ENCODE measurements at places on chromosomes 5 and 9. TPM values are rescaled to one million over a fixed set of nuclear protein-coding genes. Genes with fewer than 3 reads are reported as not detected.

Gene C9orf43
- total RNA-seq: 0.55 TPM

Gene PLCXD3
- total RNA-seq: 1.6 TPM

Gene CFAP157
- 0.28 TPM for total RNA-seq

Gene CARTPT
- not detected for total RNA-seq

Gene NTRK2
- 3.5 TPM for total RNA-seq

Gene SLC22A4
- total RNA-seq: 13.4 TPM

Gene BNC2
- 192 TPM for total RNA-seq

Gene FOXD1
- total RNA-seq: not detected

Gene HSPB3
- 4.6 TPM for total RNA-seq

Gene PIGO
- total RNA-seq: 32.9 TPM

- DNase-seq: no peak
These were observed 543.1 kb upstream of the RIOK2 start for GRCh38 chr5:97726106-97726505.

DNA sequence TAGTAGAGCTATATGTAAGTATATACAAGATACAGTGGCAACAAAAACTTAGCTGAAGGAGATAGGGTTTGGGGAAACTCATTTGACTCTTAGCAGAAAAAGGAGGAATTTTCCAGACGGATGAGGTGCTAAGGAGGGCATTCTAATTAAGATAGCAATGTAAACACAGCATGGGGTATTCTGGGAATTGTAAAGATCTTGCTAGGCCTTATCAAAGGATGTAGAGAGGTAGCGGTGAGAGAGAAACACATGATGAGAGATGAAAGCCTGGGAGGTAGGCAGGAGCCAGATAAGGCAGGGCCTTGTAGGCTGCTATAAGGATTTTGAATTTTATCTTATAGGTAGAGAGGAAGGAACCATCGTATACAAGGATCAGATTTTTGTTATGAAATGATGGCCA, 106.6 kb upstream of the KCNN2 start:
- no peak for DNase-seq

DNA sequence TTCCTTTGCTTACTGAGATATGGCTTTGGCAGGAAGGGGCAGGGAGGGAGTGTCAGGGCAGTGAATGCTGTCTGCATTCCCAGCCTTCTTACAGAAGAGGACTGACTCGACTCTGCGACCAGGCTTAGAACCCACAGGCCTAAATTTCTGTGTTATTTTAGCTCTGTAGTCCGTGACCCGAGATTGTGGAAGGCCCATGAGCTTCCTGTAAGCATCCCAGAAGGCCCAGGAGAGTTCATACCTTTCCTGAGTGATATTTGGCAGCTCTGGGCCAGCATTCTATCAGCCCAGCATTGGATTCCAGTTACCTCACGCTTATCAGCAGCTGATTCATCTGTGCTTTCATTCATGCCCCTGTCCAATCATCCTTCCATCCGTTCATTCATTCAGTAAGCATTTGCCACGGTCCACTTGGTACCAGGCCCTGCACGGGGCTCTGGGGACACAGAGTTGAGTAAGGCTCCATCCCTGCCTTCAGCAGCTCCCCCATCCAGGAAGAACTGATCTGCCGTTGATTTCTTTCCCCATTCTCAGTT, 28.2 kb upstream of the RPL26L1 start:
- no peak for DNase-seq

GRCh38 chr5:53603009-53603687, 42.7 kb downstream of the NDUFS4 start:
- DNase-seq: no peak

- no peak for DNase-seq
These were observed 20.6 kb upstream of the SCAMP1 start for GRCh38 chr5:78339617-78340436.

- no peak for DNase-seq
These were observed 63.3 kb upstream of the DPYSL3 start for GRCh38 chr5:147573211-147573610.

DNA sequence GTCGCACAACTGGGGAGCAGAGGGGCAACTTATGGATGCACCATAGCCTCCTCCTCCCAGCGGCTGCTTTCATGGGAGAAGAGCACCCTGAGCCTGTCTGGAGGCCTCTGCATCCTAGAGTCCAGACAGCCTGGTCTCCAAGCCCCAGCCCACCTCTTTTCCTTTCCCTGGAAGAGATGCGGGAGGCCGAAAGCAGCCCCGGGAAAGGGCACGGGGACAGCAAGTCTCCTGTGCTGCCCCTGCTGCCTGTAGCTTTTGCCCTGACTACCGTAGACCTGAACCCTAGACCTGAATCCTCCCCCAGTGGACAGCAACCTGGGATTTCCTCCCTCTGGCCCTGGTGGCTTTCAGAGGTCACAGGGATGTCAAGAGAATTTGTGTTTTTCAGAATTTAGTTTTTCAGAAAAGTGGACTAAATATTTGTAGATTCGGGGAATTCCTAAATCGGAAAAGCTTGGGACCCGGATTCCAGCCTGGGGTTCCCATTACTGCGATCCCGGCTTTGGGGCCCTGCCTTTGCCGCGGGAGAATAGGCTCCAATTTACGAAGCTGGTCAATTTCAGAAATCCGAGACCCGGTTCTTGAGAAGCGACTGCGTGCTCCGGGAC, 4.3 kb upstream of the PITX1 start:
- no peak for DNase-seq

- no peak for DNase-seq
These were observed 177.1 kb downstream of the CPLANE1 start for GRCh38 chr5:37071901-37072581.

GRCh38 chr5:14212838-14213237, 69.7 kb downstream of the TRIO start:
- no peak for DNase-seq

GRCh38 chr9:79131246-79131774, 440.5 kb upstream of the TLE4 start:
- DNase-seq: no peak

GRCh38 chr5:38780945-38781344, 64.9 kb upstream of the OSMR start:
- no peak for DNase-seq

GRCh38 chr5:72790186-72790585, 26.3 kb upstream of the TNPO1 start:
- no peak for DNase-seq

DNA sequence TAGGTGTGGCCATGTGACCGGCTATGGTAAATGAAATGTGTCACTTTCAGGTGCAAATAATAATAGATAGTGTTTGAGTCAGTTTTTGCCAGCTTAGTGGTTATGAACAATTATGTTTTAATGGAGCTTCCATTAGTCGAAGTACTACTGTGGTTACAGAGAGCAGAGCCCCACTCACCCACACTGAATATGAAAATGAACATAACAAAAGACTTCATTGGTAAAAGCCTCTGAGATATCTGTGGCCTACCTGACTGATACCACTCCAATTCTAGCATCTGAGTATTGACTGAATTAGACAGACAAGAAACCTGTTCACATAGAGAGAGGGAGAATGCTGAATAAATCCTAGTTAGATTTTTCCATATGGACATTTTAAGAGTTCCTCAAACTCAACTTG, 405.6 kb downstream of the BRINP1 start:
- no peak for DNase-seq

- no peak for DNase-seq
These were observed 139.6 kb downstream of the RASEF start for GRCh38 chr9:82923092-82923911.

DNA sequence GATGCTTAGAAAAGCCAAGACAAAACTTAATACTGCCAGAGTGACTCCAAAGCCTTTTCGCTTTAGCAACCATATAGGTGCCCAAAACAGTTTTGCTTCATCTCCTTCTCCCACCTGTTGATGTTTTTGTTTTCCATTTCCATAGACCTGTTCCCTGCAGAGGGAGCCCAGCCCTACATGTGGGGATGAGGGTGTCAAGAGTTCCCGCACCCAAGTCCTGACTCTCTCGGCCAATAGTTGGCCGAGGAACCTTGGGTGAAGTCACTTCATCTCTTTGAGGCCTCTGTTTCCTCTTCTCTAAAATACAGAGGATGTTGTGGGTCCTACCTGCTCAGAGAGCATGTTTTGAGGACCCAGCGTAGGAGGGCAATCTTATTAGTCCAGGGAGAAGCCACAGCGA, 38.5 kb upstream of the LCP2 start:
- no peak for DNase-seq

DNA sequence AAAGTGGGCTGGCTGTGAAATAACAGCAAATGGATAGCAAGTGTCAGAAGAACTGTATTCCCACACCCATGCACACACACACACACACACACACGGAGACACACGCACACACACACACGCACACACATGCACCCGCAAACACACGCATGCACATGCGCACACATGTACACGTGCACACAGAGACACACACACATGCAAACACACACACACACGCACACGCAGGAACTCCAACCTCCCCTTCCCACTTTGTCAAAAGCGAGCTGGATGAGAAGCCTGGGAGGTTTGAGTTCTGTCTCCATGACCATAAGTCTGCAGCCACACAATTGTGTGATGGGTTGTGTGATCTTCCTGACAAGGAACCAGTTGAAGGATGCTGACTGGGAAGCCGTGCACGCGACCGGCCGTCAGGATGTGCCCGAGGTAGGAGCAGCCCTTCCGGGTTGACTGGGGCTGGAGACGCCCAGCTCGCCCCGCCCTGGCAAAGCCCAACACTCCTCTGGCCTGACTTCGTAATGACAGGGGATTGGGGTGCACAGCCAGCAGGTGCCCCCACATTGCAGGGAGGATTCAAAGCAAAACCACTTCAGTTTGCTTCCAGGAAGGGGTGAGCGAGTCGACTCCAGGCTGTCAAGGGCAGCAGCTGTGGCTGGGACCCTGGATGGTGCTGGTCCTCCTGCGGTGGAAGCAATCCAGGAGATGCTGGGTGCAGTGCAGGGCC, 29.3 kb upstream of the NKD2 start:
- no peak for DNase-seq

DNA sequence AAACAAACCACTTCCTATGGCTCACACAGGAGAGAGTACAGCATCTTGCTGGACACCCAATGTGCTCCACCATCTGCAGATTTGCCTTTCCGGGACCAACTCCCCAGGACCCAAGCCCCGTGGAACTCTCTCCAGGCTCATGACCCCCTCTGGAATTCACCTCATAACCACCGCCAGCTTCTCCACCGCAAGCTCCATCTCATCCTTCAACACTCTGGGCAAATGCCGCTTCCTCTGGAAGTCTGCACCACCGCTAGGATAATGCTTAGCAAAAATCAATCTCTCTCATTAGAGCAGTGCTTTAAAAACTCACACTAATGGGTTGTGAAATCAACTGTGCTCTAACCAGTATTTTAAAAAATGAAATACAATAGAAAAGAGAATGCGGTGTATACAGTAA, 150.0 kb downstream of the COL23A1 start:
- no peak for DNase-seq

DNA sequence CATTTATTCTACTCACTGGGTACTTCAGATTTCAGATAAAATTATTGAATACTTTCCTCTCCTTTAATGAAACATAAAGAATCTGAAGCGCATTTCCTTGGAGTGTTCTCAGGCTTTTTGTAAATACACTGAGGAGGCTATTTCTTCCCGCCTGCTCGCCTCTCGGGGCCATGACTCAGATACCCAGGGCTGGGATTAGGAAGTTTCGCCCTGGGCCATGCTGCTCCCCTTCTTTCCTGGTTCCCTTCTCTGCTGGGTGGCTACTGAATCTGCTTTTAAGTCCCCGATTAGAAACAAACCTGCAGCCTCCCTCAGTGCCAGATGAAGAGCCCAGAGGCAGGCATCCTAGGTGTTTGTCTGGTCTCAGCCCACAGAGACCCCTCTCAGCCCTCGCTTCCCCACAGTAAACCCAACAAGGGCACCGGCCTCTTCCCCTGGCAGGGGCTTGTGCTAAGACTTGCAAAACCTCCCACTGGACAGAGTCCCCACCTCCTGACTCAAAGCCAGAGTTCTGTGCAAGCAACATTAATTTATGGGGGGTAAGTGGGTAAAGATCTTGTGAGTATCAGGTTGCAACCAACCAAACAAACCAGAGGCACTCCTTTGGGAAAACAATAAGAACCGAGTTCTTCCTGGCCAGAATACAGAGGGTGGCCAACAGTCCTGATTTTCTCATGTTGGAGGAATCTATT, 30.7 kb upstream of the IRX1 start:
- DNase-seq: no peak

DNA sequence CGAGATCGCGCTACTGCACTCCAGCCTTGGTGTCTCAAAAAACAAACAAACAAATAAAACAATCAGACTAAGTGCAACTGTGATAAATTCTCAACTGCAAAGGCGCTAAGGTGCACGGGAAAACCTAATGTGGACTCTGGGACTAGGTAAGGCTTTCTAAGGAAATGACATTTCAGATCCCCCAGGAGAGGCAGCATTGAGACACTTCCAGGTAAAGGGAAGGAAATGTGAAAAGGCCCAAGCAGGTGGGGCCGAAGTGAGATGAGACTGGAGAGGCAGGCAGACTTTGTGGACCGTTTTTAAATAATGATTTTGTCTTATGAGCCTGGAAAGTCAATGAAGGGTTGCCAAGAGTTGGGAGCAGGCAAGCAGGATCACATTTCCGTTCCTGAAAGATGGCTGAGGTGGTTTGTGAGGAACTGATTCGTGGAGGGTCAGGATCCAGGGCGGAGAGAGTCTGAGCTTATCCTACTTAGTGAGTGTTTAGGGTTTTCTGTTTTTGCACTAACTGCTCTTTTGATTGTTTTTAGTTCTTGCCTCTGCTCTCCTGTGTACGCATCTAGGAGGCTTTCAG, 2.0 kb upstream of the APBA1 start:
- no peak for DNase-seq

DNA sequence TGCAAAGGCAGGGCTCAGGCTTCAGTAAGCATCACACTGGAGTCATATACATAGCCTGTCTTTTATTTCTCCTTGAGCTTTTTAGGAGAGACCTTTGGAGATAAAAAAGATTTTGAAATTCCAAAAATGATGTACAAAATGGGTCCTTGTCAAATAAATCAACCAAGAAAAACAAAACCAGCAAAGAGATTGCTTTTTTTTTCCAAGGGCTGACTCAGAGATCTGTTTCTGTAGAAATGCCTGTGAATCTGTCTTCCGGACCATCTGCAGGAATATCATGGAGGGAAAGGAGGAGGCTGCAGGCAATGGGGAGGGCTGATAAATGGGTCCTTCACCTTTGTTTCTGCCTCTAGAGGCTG, 77.4 kb downstream of the SLIT3 start:
- no peak for DNase-seq

DNA sequence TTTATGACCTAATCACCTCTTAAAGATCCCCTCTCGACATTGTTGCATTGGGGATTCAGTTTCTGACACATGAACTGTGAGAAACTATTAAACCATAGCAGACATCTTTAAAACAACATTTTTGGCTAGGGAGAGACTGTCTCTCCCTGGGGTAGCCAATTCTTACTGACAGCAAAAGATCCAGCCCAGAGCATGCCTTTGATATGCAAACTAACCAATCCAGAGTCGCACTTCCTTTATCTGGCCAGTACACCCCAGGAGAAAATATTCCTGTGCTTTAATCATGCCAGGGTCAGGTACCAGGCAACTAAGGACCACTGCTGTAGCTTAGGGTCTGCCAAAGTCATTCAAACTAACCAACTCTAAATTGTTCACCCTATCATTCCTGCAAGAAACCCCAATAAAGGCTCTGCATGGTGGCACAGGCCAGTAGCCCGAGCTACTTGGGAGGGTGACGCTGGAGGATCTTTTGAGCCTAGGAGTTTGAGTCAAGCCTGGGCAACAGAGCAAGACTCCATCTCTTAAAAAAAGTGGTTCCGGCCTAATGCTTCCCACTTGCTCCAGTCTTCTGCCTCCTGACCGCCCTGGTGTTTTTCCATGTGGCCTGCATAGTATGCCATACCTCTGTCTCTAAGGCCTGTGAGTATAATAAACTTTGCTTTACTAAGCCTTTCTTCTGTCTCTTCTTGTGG, 62.3 kb upstream of the DAPK1 start:
- no peak for DNase-seq

GRCh38 chr5:104739503-104739902, 1176.9 kb upstream of the NUDT12 start:
- no peak for DNase-seq

GRCh38 chr9:90307167-90307833, 335.3 kb downstream of the DIRAS2 start:
- no peak for DNase-seq
